Stimulated activated effector memory CD8-positive, alpha-beta T cell treated with anti-CD3 and anti-CD28 coated beads, Interleukin-12 subunit alpha, Interleukin-12 subunit beta, amount 100 ng/mL, for 72 hours (primary cell): ENCODE measurements at places on chromosomes 12 and 14.

- DNase-seq: no peak
Observed at GRCh38 chr14:88488897-88489296, 65.9 kb downstream of the PTPN21 start.

- DNase-seq: no peak
Observed at GRCh38 chr12:125132698-125133400, 67.6 kb downstream of the AACS start.

GRCh38 chr14:66709291-66709690, 201.3 kb downstream of the GPHN start:
- DNase-seq: no peak

- DNase-seq: no peak
Observed at GRCh38 chr12:9184276-9184675, 23.9 kb downstream of the PZP start.

- no peak for DNase-seq
Observed at GRCh38 chr12:30286345-30286926, 409.2 kb downstream of the IPO8 start.

DNA sequence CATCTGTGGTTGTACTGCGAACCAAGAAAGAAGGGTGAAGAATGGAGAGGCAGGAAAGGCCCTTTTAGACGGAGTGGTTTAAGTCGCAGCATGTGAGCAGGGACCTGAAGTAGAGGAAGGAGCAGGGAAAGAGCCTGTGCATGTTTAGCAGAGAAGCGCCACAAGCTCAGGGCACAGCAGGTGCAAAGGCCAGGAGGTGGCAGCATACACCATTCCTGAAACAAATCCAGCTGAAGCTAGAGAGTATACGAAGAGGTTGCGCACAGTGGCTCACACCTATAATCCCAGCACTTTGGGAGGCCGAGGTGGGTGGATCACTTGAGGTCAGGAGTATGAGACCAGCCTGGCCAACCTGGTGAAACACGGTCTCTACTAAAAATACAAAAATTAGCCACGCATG, 49.9 kb downstream of the HELB start:
- DNase-seq: no peak

DNA sequence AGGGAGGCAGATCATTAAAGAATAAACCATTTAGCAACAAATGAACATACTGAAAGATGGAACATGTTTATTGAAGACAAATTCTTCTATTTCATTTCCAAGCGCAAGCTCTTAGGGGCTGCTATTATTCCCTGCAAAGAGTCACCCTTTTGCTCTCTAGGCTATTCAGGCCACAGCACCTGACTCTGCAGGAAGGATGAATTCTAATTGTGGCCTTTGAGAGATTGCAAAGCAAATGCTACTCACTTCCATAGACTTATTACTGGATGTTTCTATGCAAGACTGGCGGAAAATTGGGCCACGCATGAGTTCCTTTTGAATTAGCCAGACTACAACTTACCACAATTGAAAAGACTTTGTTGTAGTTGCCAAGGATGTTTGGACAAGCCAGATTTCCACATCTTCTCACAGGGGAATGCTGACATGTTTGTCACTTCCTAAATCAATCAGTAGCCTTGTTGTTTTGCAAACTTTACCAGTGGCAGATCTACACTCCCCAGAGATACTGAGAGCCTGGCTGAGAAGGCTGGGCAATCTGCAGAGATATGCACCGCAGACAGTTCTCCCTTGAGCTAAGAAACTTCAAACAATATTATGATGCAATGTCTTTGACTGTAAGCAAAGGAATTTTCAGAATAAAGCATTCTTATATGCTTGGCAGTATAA, 334.3 kb upstream of the SYT1 start:
- no peak for DNase-seq

DNA sequence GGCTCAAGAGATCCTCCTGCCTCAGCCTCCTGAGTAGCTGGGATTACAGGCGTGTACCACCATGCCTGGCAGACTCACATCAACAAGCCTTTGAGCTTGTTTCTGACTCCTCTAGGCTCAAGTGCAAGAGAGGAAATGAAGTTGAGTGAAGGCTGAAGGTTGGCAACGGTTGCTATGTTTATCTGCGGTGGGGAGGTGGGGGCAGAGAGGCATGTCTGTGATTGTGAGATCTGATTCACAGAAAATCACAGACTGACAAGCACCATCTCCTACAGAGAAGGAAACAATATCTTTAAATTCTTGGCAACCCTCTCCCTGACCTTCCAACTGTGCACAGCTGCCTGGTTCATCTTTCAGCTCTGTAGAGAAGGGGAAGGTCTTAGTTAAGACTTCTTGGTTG, 22.1 kb upstream of the NINJ2 start:
- DNase-seq: peak; percentile 48

- no peak for DNase-seq
Observed at GRCh38 chr12:14928931-14929330, 9.4 kb downstream of the ERP27 start.

GRCh38 chr12:114555451-114555850, 128.5 kb downstream of the TBX3 start:
- no peak for DNase-seq

- no peak for DNase-seq
Observed at GRCh38 chr12:55624056-55624455, 12.6 kb upstream of the OR10P1 start.

- DNase-seq: no peak
Observed at GRCh38 chr14:71054706-71055105, 147.4 kb downstream of the PCNX1 start.

DNA sequence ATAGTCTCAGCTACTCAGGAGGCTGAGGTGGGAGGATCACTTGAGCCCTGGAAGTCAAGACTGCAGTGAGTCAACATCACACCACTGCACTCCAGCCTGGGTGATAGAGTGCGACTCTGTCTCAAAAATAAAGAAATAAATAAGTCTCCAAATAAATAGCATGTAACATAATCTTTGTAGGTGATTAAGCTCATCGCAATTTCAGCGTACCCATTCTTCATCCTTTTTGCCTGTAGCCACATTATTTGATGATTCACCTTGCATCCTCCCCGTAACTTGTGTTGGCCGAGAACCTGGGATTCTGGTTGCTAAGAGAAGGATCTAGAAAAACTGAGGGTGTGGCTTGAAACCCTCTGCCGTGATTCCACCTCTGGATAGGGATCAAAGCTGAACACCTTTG, 115.1 kb downstream of the GALC start:
- no peak for DNase-seq

- DNase-seq: no peak
Observed at GRCh38 chr12:124520265-124520701, 47.1 kb downstream of the NCOR2 start.

DNA sequence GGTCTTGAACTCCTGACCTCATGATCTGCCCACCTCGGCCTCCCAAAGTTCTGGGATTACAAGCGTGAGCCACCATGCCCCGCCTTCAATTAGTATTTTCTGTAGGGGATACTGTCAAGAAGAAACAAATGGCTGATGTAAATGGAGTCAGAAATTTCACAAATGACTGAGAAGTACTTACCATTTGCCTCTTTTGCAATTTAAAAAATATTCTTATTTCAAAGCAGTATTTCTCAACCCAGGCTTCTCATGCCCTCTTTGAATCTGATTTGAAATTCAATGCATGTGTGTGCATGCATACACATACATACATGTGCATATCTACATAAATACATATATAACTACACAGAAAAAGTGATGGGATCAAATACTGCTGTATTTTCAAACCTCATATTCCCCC, 4.4 kb downstream of the PSMA6 start:
- no peak for DNase-seq

DNA sequence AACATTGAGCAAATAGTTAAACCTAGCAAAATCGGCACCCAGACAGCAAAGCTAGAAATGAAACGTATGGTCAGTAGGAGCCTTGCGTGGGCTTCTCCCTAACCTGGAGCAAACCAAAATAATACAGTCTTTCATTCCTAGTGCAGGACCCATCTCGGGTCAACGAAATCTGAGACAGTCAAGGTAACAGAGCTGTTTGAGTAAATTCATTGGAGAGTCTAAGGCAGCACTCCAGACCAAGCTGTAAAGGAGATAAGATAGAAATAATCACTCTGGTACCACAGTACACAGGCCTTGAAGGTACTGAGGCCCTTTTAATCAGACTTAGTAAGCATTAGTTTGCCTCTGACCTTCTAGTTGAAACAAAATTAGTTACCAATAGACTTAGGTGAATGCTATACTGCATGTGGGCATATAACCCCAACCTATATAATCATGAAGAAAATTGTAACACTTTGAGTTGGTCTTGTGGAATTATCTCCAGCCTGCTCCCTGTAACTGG, 54.4 kb upstream of the BICD1 start:
- no peak for DNase-seq

- DNase-seq: no peak
Observed at GRCh38 chr12:99984271-99985128, at the start of gene ANKS1B. Gene ANKS1B (minus strand): TSS chr12:99984936. CDS start chr12:99984237, 699 bp downstream.

DNA sequence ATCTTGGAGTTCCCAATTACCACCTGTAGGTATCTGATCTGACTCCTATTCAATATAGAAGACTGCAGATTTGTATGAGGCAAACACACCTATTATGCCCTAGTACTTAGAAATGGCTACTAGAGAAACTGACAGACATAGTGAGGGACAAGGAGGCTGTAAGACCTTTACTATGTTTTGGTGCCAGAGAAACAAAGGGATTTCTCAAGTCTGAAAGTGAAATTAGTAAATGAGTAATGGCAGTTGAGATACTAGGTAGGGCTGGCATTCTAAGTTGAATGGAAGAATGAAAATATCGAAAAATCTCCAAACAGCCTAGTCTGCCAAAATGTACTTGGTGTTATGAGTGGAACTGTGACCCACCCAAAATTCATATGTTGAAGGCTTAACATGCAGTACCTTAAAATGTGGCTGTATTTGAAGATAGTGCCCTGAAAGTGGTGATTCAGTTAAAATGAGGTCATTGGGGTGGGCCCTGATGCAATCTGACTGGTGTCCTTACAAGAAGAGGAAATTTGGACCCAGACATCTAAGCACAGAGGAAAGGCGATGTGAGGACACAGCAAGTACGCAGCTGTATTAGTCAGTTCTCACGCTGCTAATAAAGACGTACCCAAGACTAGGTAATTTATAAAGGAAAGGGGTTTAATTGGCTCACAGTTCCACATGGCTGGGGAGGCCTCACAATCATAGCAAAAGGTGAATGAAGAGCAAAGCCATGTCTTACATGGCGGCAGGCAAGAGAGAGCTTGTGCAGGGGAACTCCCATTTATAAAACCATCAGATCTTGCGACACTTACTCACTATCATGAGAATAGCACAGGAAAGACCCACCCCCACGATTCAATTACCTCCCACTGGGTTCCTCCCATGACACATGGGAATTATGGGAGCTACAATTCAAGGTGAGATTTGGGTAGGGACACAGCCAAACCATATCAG, 127.0 kb downstream of the APAF1 start:
- no peak for DNase-seq

- DNase-seq: no peak
Observed at GRCh38 chr12:55965240-55965639, 602 bp downstream of the PMEL start.

DNA sequence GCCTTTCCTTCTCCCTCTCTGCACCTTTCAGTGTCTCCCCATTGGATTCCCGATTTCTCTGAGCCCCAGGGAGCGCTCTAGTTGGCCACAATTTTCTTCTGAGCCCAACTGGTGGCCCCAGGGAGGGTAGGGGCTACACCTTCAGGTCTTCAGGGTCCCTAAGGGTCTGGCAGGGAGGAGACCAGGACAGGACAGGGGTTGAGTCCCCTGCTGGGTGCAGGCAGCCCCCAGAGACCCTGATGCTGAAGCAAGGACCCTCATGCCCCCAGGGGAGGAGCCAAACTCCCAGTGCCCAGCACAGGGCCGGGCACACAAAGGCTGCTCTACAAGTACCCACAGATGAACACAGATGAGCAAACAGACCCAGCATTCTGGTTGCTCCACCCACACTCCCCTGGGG, 12.7 kb downstream of the FOXN4 start:
- DNase-seq: no peak

DNA sequence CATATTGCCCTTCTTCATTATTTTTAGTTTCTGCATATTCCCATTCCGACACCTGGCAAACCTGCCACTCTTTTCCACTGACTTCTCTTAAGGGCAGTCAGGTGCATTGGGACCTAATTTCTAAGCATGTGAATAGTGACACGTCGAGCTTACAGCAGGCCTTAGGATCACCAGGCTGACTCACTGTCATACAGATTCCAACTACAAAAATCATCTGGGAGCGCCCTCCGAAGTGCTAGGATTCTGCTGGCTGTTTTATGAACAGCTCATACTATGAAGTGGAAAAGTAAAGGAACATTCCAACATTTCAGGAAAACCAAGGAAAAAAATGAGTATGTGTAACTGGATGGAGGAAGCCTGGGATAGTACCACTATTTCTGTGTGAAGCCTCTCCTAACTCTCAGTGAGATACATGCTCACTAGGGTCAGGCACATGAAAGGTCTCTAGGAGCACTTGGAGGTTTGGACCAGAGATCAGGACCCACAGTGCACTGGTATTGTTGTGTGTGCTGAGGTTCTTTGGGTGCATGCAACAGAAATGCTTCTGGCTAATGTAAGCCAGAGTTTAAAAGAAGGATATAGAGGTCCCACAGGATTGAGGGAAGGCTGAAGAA, 257.4 kb downstream of the ZFP36L1 start:
- DNase-seq: no peak

DNA sequence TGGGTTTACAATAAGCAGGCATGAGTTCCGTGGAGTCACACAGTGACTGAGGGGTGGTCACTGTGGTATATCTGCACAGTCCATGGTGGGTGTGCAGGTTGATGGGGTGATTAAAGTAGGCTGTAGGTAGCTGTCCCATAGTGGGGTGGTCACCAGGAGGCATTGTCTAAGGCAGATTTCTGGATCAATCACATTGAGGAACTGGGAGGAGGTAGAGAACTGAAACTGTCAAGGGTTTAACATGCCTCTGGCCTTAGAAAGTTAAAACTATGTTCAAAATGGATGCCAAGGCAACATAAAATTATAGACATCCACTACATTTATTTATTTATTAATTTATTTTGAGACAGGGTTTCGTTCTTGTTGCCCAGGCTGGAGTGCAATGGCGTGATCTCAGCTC, 8.3 kb downstream of the ADCK1 start:
- DNase-seq: no peak

GRCh38 chr12:3330976-3331510, 160.0 kb upstream of the PRMT8 start:
- DNase-seq: no peak

DNA sequence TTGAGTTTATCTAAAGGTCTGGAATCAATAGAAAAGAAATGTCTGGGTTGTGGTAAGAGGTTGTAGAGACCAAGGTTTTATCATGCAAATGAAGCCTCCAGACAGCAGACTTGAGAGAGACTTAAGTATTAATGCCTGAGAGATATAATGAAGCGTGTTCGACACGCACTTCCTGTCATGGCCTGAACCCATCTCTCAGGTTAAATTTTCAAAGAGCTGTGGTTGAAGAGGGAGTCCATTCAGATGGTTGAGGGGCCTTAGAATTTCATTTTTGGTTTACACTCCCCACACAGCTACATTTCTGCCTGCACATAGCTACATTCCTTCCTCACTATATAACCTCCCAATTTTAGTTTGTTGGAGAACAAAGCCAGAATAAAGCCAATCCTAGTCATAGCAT, 10.1 kb upstream of the CLEC12A start:
- DNase-seq: no peak
